ENCODE measurements at places on chromosomes 6 and 20.

- no peak for DNase-seq
Observed at GRCh38 chr6:28771401-28772267, 152.2 kb downstream of the TRIM27 start.

GRCh38 chr6:8658416-8658815 is 223.1 kb upstream of the SLC35B3 start:
- no peak for DNase-seq

- DNase-seq = no peak
Observed at GRCh38 chr20:20491110-20491783, 123.3 kb downstream of the INSM1 start.

GRCh38 chr6:80165819-80166218 is 59.3 kb downstream of the BCKDHB start:
- no peak for DNase-seq

DNA sequence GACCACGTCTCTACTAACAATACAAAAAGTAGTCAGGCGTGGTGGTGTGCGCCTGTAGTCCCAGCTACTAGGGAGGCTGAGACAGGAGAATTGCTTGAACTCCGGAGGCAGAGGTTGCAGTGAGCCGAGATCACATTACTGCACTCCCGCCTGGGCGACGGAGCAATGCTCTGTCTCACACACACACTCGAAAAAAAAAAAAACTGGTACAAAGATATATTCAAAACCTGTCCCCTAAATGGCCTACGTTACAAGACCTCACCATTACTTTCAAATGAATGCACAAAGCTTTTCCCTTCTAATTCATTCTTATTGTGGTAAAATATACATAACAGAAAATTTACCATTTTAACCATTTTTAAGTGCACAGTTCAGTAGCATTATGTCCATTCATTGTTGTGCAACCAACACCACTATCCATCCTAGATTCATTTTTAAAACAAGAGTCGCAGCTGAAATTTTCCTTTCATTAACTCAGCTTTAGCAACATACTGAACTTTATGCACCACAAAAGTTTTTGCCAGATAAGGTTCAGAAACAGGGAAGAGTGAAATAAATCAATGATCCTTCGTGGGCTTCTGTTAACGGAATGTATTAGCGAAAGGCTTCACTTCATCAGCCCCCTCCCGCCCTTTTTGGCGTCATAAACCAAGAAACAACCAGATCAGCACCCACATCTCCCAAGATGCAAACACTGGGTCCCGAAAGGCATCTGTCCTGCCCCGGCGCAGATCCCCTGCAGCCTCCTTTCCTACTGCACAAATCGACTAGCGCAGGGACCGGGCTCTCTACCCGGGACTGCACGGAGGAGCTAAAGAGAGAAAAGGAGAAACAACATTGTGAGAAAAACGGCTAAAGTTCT is 825 bp upstream of the FAM135A start:
- DNase-seq = no peak
